ENCODE measurements at places on chromosomes 4 and X.

GRCh38 chr4:174554231-174554728, 32.0 kb upstream of the HPGD start:
- DNase-seq = no peak

- DNase-seq = no peak
Measured at GRCh38 chr4:104465201-104465600, 29.5 kb downstream of the CXXC4 start.

GRCh38 chr4:154399259-154399974, 92.2 kb downstream of the DCHS2 start:
- DNase-seq = no peak

DNA sequence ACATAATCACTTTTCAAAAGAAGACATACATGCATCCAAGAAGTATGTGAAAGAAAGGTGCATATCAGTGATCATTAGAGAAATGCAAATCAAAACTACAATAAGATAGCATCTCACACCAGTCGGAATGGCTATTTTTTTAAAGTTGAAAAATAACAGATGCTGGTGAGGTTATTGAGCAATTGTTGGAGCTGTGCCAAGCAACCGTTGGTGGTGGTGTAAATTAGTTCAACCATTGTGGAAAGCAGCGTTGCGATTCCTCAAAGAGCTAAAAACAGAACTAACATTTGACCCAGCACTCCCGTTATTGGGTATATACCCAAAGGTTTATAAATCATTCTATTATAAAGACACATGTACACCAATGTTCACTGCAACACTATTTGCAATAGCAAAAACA, 14.2 kb downstream of the COX7B2 start:
- DNase-seq = no peak

DNA sequence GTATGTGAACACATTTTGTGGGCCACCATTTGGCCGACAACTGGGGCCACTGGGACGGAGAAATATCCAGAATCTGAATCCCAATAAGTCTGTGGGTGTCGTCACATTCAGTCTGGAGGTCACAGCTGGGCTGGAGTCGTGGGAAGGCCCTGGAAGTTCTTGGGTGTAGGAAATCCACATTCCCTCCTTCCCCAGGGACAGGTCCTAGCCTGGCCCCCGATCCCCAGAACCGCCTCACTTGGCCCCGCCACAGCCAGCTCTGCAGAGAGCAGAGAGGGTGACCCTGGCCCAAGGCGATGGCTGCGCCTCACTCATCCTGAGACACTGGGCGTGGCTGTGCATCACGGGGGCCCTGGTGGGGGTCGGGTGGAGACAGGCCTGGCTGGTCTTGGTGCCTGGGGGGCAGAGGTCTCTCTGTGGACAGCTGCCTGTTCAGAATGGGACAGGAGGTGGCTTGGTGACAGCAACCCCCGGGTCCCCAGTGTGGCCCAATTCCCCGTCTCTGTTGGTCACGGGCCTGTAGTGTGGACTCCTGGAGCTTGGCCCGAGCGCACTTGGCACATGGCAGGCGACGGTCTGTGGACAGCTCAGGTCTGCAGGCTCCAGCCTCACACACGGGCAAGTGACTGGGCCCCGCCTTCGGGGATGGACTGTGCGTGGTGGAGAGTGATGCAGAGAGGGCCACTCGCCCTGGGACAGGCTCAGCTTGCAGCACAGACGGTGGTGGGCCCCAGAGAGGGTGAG, 16.4 kb downstream of the DOK7 start:
- DNase-seq = no peak

- DNase-seq = no peak
Measured at GRCh38 chr4:124279741-124280140, 432.8 kb downstream of the ANKRD50 start.

DNA sequence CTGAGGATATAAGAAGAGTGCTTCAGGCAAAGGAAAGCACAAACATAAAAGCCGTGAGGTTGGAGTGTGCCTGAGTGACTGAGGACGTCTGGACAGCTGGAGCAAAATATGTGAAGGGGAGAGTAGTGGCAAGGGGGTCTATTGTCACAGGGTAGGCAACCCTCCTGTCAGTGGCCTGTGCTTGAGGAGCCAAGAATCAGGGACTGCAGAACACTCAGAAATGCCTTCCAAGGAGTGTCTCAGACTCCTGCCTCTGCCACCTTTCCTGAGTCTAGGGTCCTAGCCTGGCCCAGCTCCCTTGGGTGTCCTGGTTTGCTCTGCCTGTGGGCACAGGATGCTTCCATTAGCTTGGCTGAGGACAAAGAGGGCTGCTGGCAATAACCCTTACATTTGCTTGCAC, 152.5 kb upstream of the PJA1 start:
- no peak for DNase-seq

- no peak for DNase-seq
Measured at GRCh38 chr4:8771258-8771590, 100.4 kb downstream of the HMX1 start.

DNA sequence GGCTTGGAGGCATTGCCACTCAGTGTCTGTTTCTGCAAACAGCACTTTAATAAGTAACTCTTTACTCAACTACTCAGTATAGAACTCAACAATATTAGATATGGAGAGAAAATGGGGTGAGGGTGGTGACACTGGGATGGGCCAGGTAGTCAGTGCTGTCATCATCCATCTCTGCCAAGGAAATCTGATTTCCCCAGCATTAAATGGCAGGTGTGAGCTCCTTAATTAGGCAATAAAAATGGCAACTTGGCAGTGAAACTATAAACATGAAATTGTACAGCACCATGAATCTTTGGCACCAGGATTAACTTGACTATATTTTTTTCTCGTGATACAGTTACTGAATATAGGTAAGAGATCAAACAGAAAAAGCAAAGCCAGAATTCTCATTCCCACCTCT, 146.2 kb downstream of the GLRA2 start:
- no peak for DNase-seq

DNA sequence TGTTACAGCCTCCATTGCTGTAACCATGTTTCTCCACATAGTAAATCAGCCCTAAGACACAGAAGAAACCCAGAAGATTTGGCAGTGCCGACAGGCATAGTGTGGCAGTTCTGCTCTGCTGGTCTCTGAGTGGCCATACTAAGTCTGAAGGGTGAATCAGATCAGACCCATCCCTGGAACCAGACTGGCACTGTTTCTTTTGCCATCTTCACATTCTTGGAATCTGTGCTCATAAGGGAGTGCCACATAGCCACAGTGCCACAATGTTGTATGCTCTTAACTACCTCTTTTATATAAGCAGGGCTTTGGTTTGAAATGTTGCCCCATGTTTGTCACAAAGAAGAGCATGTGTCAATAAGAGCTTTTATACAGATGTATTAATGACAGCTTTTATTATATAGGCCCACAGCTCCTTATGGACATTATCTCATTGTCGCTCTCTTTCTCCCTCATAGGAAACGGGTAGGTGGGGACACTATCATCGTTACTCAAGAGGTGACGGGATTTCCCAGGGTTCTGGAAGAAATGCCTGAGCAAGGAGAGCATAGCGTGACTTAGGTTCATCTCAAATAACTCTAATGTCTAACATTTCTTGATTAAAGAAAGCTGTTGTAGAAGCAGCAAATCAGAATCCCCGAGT, 128.2 kb downstream of the CBR4 start:
- DNase-seq = no peak
